Right lung (tissue), 10 donors: ENCODE measurements at places on chromosomes 7 and 10. TPM values are rescaled to one million over a fixed set of nuclear protein-coding genes. Genes with fewer than 3 reads are reported as not detected.

The MMP21 gene
- polyA plus RNA-seq: 0.95 TPM

The PIK3AP1 gene
- polyA plus RNA-seq: 2.8 TPM

The FXYD4 gene
- polyA plus RNA-seq: 0.22 TPM

The TMEM176A gene
- 6.8 TPM for polyA plus RNA-seq

The VWA2 gene
- 24.8 TPM for polyA plus RNA-seq

DNA sequence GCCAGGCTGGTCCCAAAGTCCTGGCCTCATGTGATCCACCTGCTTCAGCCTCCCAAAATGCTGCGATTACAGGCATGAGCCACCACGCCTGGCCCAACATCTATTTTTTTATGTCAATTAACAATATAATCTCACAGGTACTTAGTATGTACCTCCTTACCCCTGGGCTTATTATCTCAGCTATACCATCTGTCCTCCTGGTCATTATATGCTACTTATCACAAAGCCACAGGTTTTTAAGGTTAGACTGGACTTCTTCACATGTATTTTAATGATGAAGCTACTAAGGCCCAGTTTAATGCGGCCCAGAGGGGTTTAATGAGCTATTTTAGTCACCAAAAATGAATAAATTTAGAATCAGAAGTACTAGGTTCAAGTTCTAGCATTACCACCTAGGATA lies 3.4 kb downstream of the NSUN6 start:
- DNase-seq: no peak

DNA sequence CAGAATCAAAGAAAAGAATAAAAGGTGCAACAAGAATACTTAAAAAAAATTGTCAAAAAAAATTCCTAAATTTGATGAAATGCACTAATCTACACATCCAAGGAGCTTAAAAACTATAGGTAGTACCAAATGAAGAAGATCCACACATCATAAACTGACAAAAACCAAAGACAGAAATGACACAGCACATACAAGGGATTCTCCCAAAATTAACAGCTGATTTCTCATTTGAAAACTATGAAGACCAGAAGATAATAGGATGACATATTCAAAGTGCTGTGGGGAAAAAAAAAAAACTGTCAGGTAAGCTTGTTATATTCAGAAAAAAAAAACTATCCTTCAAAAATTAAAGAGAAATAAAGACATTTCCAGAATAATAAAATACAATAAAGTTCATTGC lies 618.2 kb downstream of the TNS3 start:
- no peak for DNase-seq

DNA sequence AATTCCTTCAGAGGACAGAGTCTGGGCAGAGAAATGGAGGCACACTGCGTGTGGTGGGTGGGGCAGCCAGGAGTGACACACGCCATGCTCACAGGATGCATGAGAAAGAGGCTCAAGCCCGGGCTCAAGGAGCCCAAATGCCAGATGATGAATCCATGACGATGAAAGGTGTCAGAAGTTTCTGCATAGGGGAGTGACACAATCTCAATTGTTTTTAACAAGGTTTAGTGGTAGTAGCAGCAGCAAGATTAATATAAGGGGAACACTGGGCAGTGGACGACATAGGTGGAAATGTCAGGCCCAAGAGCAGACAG lies 126.1 kb downstream of the TNS3 start:
- no peak for DNase-seq

DNA sequence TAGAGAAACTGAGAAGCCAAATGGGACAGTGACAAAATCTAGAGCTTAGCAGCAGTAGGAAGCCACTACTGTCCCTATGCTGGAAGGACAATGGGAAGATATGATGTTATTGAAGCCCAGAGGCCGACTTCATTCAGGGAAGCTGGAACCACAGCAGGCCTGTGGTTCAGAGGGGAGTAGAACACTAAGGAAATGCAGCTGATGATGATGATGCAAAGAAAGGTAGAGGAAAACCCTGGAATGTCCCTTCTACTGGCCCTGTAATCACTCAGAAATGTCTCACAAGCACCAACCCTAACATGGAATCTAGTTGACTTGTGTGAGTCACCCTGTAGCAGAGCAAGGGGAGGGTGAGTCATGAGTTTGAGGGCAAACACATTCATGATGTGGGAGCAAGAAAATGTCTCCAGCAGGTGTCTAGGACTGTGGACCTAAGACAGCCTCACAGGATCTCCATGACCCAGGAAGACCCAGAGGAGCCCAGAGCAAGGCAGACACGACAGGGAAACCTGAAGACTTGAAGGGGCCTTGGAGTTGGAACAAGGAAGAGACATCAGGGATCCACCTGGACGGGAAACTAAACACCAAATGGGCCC lies 37.0 kb upstream of the LRRC17 start:
- no peak for DNase-seq

DNA sequence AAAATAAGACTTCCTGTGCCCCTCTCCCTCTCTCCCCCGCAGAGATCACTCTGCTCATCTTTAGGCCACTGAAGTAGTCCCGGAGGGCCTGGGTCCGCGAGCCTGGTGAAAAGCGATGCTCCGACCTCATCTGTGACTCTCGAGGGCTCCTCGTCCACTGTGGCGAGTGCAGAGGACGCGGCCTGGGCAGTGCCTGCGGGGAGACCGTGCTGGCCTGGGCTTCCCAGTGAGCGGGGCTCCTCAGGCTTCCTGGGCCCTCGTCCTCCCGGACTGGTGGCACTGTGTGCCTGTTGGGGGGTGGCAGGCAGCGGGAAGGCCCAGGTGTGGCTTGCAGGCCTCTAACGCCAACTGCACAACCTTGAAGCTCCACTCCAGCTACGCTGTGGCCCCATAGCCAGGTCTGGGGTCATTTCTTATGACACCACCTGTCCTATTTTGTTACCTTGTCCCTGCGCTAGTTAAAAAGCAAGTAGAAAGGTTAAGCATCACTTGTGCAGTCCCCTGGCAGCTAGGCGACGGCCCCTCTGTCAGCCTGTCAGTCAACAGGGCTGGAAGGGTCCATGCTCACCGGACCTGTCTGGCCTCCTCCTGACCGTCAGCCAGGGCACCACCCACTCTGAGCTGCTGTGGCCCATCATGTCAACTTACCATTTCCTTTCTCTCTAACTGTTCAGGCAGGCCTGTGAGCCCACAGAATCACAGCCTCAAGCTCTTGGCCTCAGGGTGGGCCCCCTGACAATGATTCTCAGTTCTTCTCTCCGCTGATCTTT lies 20.5 kb downstream of the MNX1 start:
- no peak for DNase-seq

GRCh38 chr10:11704092-11704491 lies 38.1 kb upstream of the ECHDC3 start:
- no peak for DNase-seq

DNA sequence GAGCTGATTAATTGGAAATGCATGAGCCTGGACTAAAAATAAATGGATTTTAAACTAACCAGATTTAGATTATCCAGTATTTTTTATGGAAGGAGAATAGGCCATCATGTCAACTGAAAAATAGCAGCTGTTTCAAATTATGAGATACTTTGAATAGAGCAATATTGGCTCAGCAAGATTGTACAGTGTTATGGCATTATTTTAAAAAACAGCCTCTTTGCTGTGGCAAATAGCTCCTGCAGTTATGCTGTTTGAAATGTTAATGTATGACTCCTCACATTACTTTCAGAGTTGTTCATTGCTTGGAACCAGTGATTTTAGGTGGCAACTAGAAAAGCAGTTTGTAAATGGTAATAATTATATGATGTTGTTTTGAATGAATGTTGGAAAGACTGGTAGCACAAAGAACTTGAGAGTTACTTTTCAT lies 244.5 kb downstream of the KIAA1217 start:
- DNase-seq: no peak

- no peak for DNase-seq
Observed at GRCh38 chr10:128808921-128809440, 658.1 kb upstream of the MGMT start.

DNA sequence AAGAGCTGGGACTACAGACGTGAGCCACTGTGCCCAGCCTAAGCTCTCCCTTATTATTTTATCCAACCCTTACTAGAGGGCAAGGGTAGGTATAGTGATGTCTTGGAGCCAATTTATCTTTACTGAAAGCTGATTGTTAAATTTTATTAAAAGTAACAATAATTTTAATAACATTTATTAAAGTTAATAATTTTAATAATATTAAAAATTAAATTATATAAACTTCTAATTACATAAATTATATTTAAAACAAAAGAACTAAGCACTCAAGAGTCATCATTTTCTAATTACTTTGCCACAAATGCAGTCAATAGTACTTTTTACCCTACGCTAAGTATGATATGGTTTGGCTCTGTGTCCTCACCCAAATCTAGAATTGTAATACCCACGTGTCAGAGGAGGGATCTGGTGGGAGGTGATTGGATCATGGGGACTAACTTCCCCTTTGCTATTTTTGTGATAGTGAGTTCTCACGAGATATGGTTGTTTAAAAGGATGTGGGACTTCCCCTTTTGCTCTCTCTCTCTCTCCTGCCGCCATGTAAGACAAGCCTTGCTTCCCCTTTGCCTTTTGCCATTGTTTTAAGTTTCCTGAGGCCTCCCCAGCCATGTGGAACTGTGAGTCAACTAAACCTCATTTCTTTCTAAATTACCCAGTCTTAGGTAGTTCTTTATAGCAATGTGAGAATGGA lies 58.4 kb upstream of the ETV1 start:
- no peak for DNase-seq

DNA sequence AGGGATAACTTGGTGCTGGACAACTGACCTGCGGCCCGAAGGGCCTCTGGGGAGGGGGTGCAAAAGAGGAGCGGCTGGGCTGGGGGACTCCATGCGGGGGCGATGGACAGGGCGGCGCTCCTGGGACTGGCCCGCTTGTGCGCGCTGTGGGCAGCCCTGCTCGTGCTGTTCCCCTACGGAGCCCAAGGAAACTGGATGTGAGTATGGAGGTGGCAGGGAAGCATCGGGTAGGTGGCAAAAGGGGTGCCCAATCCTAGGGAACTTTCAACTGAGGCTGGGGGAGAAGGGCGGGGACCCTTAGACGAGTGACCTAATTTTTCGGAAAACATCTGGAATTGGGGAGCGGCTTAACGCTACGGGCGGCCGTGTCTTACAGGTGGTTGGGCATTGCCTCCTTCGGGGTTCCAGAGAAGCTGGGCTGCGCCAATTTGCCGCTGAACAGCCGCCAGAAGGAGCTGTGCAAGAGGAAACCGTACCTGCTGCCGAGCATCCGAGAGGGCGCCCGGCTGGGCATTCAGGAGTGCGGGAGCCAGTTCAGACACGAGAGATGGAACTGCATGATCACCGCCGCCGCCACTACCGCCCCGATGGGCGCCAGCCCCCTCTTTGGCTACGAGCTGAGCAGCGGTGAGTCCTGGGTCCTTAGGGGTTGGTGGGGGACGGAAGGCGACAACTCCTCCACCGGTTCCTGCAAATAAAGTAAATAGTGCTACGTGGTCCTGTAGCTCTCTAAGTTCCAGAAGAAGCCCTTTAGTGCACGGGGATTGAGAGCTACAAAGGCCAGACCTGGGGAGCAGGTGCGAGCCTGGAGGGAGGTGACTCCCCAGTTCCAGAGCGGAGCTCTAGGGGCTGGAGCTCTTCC lies 622 bp downstream of the WNT16 start:
- DNase-seq: no peak

GRCh38 chr10:128345353-128345752 lies 219.1 kb upstream of the MKI67 start:
- no peak for DNase-seq

DNA sequence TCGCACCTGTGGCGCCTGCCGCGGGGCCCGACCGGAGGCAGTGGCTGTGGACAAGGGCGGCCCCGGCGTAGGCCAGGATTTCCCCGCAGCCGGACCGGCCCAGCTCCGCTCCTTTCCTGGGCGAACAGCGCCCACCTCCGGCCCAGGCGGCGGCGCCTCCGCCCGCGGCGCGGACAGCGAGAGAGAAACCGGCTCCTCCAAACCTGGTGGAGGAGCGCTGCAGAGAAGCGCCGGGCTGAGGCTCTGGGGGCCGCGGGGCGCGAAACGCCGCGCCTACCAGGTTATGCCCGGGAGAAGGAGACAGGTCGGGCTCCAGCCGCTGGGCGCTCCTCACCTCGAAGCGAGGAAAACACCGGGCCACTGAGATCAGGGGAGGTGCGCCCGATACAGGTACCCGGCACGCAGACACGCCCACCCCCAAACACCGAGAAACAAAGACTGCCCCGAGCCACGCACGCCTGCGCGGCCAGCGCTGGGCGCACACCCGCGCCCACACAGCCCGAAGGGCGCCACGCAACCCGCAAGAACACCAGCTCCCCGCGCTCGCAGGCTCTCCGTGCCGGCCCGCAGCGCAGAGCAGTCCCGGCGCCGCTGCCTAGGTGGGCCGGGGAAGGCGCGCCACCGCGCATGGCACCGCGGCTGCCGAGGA lies 3.3 kb downstream of the GRID1 start:
- DNase-seq: no peak

DNA sequence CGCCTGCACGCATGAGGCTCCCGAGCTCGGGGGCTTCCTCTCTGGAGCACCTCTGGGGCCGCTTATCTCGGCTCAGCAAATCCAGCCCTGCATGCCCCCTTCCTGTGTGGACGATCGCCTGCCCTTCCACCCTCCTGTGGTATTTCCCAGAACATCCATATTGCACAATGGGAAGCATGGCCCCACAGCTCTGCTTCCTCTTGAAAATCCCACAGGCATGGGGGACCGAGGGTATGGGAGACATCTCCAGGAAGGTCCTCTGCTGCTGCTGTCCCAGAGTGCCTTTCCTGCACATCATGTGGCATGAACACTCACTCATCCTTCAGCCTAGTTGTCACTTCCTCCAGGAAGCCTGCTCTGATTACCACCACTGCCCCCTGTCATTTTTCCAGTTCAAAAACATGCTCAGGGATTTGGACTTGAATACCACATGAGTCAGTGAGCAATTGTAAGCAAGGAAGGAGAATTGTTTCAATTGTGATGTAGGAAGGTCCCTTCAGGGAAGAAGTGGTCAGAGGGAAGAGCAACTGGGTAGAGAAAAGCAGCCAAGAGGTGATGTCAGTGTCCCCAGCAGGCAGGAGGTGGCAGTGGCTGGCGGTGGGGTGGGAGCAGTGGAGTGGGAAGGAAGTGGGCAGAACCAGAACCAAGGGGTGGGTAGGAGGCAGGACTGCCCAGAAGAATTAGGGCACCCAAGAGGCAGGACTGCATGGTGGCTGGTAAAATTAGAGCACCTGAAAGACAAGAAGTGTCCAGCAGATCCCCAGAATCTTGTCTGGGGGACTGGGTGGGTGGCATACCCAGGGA lies 67.5 kb upstream of the ZMIZ1 start:
- DNase-seq: no peak

DNA sequence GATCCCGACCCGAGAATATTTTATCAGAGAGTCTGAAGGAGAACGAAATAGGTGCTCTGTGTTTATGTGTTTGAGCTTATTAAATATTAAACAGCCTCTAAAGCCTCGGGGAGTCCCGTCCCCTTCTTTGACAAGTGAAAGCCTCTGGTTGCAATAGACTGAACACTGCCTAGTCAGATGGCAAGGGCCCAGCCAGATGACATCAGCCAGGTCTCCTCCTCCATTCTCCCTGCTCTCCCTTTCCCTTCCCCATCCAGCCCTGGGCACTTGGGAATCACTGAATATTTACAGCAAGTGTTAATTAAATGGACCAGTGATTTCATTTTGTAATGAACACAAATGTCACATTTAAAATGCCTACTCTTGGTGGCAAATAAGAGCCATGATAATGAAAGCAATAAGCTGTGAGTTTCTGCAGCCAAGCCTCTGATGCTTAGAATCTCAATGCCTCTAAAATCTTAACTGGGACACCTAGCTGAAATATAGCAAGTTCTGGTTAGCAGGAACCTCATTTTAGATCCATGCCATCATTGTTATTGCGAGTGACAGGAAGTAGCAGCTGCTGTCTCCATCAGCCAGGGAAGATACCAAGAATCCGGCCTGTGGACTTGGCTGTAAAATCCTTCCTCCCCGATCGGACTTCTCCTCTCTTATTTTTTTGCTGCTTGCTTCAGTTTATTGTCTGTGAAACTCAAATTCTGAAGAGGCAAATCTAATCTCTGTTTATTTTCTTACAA lies 202.1 kb downstream of the PRPF18 start:
- no peak for DNase-seq

GRCh38 chr10:17062955-17063484 lies 66.6 kb downstream of the CUBN start:
- no peak for DNase-seq
